ENCODE measurements at places on chromosomes 1 and 21. TPM values are rescaled to one million over a fixed set of nuclear protein-coding genes. Genes with fewer than 3 reads are reported as not detected.

- DNase-seq: peak; percentile 48
These were observed 54.8 kb upstream of the SOD1 start for GRCh38 chr21:31604591-31605190.

DNA sequence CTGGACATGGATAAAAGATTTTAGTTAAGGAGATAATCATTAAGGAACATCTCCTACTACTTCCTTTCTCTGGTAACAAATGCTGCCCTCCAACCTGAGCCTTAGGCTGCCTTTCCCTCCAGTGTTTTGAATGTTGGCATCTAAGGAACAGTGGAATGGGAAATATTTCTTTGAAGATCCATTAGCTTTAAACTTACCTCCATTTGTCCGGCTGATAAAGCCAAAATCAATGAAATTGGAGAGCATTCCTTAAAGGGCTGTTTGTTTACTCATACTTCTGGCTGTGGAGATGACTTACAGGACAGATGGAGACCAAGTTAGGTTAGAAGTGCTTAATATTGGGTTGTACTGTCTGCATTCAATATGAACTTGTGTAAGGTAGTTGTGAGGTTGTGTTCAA is 439.1 kb downstream of the PLA2G4A start:
- no peak for DNase-seq

ETNK2 gene
- total RNA-seq: 15.3 TPM

- DNase-seq: no peak
These were observed 72.1 kb downstream of the S1PR1 start for GRCh38 chr1:101308935-101309333.

DNA sequence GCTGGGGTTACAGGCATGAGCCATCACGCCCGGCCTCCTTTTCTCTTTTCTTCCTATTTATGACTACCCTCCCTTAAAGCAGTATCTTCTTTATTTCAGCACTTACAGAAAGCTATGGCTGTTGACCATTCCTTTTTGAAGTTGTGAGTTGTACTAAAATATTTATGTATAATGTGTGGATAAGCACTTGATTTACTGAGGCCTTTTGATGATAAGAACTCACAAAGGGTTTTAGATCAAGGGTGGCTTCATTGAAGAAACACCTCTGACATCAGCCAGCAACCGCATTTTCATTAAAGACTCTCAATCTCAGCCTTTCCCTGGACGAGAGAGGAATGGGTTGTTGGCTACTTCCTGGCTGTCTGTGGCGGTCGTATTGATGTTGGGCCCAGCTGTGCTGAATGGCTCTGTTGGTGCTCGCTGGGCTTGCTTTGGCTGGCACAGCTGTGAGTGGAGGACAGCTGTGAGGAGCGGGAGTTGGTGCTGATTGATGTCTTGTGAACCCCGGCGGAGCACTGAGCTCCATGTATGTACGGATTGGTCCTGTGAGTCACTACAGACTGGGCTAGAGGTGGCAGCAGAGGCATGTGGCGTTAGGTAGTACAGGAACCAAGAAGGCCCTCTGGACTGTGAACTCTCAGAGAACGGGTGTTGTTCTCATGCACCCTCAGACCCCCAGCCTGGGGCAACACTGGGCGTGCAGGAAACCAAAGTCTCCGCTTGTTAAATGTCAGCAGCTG is 208.8 kb downstream of the KIF26B start:
- no peak for DNase-seq

DNA sequence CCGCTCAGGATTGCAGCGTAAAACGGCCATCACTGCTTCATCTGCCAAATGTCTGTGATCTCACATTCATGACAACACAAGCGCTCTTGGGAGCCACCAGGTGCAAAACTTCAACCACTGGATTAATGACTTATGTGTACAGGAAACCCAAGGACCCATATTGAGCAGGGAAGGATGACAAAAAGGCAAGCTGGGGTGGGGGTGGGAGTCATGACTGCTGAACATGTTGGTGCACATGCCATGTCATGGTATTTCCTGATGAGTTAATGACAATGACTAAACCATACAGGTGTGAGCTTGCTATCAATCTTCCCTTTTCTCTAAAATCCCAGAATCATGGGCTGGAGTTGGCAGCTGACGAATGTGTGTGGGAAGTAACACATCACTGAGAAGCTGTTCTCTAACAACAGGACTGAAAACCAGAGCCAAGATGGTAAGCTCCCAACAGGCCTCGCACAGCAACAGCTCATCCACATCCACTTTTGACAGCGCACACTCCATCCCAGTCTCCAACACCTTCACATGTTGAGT is 3.1 kb upstream of the SH2D5 start:
- no peak for DNase-seq

UBXN10 gene
- 0.24 TPM for total RNA-seq

- no peak for DNase-seq
These were observed 14.2 kb upstream of the VN1R5 start for GRCh38 chr1:247241691-247242090.

MROH9 gene
- not detected for total RNA-seq

LCE2B gene
- not detected for total RNA-seq

DNALI1 gene
- 3.8 TPM for total RNA-seq

GRCh38 chr1:216194721-216195120 is 228.5 kb downstream of the USH2A start:
- DNase-seq: no peak
